ENCODE measurements at places on chromosomes 4 and X.

DNA sequence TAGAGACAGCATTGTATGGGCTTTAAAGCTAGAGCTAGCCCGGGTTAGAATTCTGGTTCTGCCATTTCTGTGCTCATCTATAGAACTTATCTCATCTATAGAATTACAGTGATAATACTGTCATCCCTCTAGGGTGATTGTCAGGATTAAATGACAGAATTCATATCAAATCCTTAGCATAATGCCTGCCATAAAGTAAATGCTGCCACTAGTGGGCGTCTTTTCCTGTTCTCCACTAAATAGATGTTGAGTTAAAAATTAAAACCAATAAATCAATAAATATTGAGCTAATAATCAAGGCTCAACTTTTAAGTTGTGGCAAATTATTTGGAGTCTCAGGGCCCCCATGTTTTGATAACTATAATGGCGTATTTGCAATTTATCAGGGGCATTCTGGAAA is 19.7 kb downstream of the GRIA3 start:
- no peak overlapping the region for H3K27ac ChIP-seq
- H3K4me1 ChIP-seq: no peaks in the 10 kb centered on the region
- H3K4me3 ChIP-seq: no peak overlapping the region

DNA sequence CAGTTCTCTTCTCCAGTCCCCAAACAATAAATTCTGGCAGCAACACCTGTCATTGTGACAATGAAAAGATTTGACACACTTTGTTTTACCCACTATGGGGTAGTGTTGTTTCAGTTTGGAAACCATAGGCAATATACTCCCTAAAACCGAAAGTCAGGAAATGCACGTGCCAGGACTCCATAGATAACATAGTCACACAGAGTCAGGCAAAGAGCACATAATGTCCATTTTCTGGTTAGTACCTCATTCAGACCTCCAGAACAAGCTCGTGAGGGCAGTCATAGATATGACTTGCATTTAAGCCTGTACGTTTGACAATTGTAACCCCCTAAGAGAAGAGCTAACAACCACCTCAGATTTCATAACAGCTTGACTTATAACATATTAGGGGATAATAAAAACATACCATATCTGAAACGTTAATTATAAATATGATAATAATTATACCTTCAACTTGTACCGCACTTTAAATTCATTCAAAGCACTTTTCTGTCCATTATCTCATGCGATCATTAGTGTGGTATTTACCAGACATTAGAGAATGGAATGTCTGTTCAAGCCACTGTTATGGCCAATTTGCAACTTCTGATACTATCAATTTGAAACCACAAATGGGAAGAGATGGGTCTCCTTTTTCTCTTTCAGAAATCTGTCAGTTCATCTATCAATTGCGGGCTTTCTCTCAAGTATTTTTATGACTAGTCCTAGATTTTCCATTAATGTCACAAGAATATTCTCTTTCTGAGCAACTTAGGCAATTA is 147.4 kb downstream of the LDB2 start:
- H3K36me3 ChIP-seq: no peaks in the 10 kb centered on the region
- no peaks in the 10 kb centered on the region for H3K4me1 ChIP-seq
- no peaks in the 10 kb centered on the region for H3K27me3 ChIP-seq
- DNase-seq: no peak

DNA sequence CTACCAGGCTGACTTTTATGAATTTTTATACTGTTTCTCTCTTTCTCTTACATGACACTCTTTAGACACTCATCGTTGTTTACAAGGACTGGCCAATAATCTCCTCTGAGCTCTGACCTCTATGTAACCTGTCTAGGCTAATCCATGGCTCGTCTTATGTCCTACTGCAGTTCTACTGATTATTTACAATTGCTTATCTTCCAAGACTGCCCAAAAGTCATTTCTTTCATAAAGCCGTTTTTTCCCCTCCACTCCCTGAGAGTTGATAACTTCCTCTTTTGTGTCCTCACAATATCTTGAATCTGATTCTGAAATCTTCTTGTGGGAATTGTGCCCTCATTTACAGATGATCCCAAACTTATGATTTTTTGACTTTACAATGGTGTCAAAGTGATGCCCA is 18.3 kb upstream of the SNCA start:
- no peaks in the 10 kb centered on the region for H3K4me1 ChIP-seq
- no peak overlapping the region for H3K27ac ChIP-seq
- H3K4me3 ChIP-seq: no peak overlapping the region
- peaks cover 8% of the 10 kb centered on the region for H3K27me3 ChIP-seq
- no peak for DNase-seq

- no peaks in the 10 kb centered on the region for H3K4me1 ChIP-seq
- H3K36me3 ChIP-seq: no peaks in the 10 kb centered on the region
- no peaks in the 10 kb centered on the region for H3K27me3 ChIP-seq
- no peak overlapping the region for H3K27ac ChIP-seq
- no peak overlapping the region for H3K4me3 ChIP-seq
- DNase-seq: no peak
Observed at GRCh38 chr4:86117705-86118302, 242.0 kb downstream of the MAPK10 start.

- no peaks in the 10 kb centered on the region for H3K4me1 ChIP-seq
- no peak overlapping the region for H3K27ac ChIP-seq
- DNase-seq: no peak
- H3K27me3 ChIP-seq: no peaks in the 10 kb centered on the region
- H3K36me3 ChIP-seq: no peaks in the 10 kb centered on the region
Observed at GRCh38 chr4:23881052-23881501, 8.8 kb downstream of the PPARGC1A start.

- H3K27ac ChIP-seq: no peak overlapping the region
- H3K27me3 ChIP-seq: no peaks in the 10 kb centered on the region
- peaks cover 33% of the 10 kb centered on the region for H3K4me1 ChIP-seq
- H3K4me3 ChIP-seq: no peak overlapping the region
Observed at GRCh38 chr4:76207549-76207948, 6.1 kb downstream of the SCARB2 start.

- peaks cover 21% of the 10 kb centered on the region for H3K36me3 ChIP-seq
- H3K4me3 ChIP-seq: no peak overlapping the region
- H3K4me1 ChIP-seq: peaks cover 43% of the 10 kb centered on the region
- H3K27me3 ChIP-seq: no peaks in the 10 kb centered on the region
- H3K27ac ChIP-seq: peak overlapping the region; percentile 83
Observed at GRCh38 chr4:108043526-108043925, 53.8 kb downstream of the HADH start.

DNA sequence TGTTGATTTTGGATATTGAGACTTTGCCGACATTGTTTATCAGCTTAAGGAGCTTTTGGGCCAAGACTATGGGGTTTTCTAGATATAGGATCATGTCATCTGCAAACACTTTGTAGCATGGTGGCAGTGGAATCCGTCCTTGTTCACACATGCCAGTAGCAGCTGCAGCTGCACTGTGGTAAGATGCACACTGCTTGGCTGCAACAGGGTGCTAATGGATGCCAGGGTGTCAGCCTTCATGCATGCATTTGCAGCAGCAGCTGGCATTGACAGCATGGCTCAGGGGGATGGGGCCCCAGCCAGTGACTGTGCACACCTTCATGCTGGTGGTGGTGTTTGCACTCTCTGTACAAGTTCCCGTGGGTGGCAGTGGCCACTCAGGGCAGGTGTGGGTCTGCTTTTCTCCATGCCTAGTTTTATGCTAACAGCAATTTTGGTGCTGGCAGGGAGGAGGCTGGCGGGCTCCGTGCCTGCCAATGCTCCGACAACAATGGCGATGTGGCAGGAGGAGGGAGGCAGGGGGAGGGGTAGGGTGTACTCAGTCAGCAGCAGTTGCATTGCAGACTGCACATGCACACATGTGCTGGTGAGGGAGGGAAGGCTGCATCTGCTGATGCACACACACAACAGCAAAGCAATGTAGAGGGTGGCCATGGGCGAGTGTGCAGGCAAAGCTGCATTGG is 37.5 kb downstream of the BEX3 start:
- H3K36me3 ChIP-seq: no peaks in the 10 kb centered on the region
- H3K4me1 ChIP-seq: peaks cover 6% of the 10 kb centered on the region
- H3K4me3 ChIP-seq: no peak overlapping the region
- no peaks in the 10 kb centered on the region for H3K27me3 ChIP-seq
- no peak overlapping the region for H3K27ac ChIP-seq
- DNase-seq: no peak

- DNase-seq: no peak
- H3K27me3 ChIP-seq: no peaks in the 10 kb centered on the region
- peak overlapping the region; percentile 50 for H3K27ac ChIP-seq
- H3K36me3 ChIP-seq: peaks cover 3% of the 10 kb centered on the region
Observed at GRCh38 chr4:48370260-48371134, 29.2 kb downstream of the SLAIN2 start.

- H3K4me1 ChIP-seq: no peaks in the 10 kb centered on the region
- no peaks in the 10 kb centered on the region for H3K36me3 ChIP-seq
- DNase-seq: no peak
- H3K27me3 ChIP-seq: no peaks in the 10 kb centered on the region
Observed at GRCh38 chr4:106809076-106809475, 227.0 kb downstream of the DKK2 start.

DNA sequence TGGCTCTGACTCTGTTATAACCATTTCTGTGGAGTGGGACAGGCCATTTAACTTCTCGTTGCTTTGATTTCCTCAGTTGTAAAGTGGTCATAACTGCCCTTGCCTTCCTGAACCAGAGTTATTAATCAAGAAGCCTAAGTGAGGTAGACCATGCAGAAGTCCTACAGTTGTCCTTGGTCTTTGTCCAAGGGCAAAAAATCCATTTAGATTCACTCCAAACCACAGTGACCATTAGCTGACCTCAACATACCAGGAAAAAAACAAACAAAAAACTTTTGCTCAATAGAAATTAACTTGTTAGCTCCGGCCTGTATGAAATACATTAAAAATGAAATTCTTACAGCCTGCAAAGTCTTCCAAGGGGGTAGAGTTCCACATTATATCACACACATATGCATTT is 52.7 kb downstream of the TBC1D9 start:
- no peak overlapping the region for H3K4me3 ChIP-seq
- H3K27ac ChIP-seq: no peak overlapping the region
- no peak for DNase-seq
- no peaks in the 10 kb centered on the region for H3K36me3 ChIP-seq
- H3K27me3 ChIP-seq: no peaks in the 10 kb centered on the region

DNA sequence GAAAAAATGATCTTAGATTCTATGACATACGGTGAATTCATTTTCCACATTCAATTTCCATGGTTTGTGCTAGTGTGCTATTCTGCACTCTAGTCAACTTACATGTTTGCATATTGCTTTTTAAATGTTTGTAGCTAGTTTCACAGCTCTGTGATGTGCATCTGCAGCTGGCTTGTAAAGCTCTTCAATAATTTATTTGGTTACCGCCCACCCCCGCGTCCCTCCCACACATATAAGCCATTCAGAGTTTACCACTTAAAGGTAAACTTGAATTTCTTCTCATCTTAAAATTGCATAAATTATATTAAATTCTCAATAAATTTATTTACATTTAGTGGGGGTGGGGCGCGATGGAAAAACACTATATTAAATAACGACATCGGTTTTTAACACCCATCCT is 291 bp upstream of the NBDY start:
- peak; percentile 55 for DNase-seq
- H3K4me1 ChIP-seq: peaks cover 28% of the 10 kb centered on the region
- H3K36me3 ChIP-seq: peaks cover 5% of the 10 kb centered on the region
- H3K27me3 ChIP-seq: no peaks in the 10 kb centered on the region

DNA sequence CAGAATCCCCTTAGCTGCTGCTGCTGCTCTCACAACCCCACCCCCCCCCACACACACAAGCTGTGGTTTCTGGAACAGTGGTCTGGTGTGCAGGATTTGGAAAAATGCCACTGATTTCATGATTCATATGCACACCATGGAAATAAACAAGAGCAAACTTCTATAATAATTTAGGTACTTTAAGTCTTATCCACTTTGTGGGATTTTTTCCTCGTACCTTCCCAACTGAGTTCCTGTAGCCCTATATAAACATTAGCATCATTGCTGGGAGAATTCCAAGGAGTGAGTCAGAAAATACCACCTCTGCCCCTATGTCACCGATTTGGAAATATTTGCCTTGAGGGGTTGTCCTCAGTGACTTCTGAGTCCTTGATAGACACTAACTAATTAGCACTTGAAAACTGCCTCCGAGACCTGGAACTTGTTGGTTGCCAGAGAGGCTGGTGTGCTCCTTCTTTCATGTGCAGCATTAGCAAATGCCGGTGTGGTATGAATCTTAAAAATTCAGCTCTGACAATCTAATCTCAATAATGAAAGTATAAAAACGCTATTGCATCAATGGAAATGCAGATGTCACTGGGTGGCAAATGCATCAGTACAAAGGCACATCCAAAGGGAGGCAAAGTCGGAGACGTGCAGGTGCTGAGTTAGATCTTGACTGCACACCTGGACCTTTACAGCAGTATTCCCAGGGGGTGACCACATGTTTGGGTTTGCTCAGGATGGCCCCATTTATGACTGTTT is 61.8 kb downstream of the CPE start:
- H3K27me3 ChIP-seq: peaks cover 2% of the 10 kb centered on the region
- no peak overlapping the region for H3K4me3 ChIP-seq
- H3K36me3 ChIP-seq: no peaks in the 10 kb centered on the region
- no peak for DNase-seq

DNA sequence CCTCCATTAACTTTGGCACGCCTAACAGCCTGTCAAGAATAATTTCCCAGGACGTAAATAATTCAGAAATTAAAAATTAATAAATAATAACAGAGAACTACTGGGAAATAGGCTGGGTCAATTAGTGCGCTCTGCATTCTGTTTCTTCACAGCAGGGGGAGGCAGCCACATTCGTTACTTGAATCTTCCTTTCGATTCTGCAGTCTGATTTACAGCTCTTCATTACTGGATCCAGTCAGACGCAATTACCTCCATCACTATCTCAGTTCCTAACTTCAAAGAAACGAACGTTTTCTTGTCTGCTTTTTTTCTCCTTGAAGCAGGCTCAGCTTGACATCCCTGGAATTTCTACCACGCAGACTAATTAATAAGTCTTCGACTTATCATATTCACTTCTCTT is 9.0 kb upstream of the RPL34 start:
- no peak overlapping the region for H3K4me3 ChIP-seq
- no peak overlapping the region for H3K27ac ChIP-seq
- no peak for DNase-seq

DNA sequence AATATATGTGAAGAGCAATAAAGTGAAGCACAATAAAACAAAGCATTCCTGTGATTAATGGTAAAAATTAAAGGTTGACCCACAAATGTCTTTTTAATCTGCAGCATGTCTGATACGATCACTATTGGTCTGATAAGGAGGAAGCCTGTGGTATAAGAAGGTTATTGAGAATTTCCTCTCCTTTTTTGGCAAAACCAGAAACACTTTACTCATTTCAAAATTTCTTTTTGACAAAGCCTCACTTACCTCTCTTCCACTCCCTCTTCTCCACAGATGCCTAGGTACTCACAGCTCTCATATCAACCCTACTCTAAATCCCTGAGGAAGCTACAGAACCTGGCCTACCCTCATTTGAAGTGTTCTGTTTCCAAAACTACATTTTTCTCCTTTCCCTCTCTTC is 56.1 kb downstream of the TSPAN5 start:
- DNase-seq: no peak
- H3K4me1 ChIP-seq: peaks cover 45% of the 10 kb centered on the region
- H3K36me3 ChIP-seq: peaks cover 26% of the 10 kb centered on the region
- H3K27me3 ChIP-seq: no peaks in the 10 kb centered on the region
- H3K27ac ChIP-seq: peak overlapping the region; percentile 86

- H3K27ac ChIP-seq: no peak overlapping the region
- no peak for DNase-seq
- H3K4me3 ChIP-seq: no peak overlapping the region
- H3K4me1 ChIP-seq: no peaks in the 10 kb centered on the region
- no peaks in the 10 kb centered on the region for H3K27me3 ChIP-seq
Observed at GRCh38 chr4:11019451-11020240, 335.1 kb upstream of the CLNK start.
